ENCODE measurements at places on chromosomes 2 and 18. TPM values are rescaled to one million over a fixed set of nuclear protein-coding genes. Genes with fewer than 3 reads are reported as not detected.

DNA sequence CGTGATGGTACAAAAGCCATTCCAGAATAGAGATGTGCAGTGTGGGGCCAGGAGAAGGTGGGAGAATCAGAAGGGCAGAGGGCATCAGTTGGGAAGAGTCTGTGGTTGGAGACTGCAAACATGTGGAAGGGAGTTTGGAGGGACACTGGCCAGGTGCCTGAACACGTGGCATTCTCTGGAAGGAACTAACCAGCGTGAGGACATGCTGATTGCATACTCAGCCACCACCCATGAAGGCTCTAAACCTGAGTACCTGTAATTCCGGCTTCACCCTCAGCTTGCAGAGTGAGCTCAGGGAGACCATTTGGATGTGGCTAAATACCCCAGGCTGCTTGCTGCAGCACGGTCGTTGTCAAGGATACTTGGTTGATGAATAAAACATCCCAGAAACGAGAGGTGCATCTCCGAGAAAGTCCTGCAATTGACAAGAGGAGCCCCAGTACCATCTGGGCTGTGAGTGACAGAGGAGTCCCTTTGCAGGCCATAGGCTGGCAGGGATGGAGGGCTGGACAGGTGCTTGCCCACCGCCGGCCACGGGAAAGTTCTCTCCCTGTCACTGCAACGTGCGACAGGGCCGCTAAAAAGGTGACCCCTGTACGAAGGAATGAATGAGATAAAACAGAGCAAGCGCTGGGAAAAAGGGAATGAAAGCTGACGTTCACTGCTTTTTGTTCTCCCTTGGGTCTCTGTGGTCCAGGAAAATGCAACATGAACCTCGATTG is 5.0 kb downstream of the ACKR3 start:
- DNase-seq: no peak

GRCh38 chr2:239323447-239323846 is 77.4 kb downstream of the HDAC4 start:
- no peak for DNase-seq

GRCh38 chr2:214750529-214750928 is 59.0 kb downstream of the BARD1 start:
- no peak for DNase-seq

The PJVK gene
- total RNA-seq: 3.7 TPM

- no peak for DNase-seq
These were observed 26.6 kb upstream of the TEX44 start for GRCh38 chr2:231565887-231566594.

Data from Panc1 (cell line).